Fibroblast of lung (primary cell): ENCODE measurements at places on chromosomes 5 and 9. TPM values are rescaled to one million over a fixed set of nuclear protein-coding genes. Genes with fewer than 3 reads are reported as not detected.

ANKDD1B gene
- total RNA-seq: 0.51 and 0.66 TPM in 2 replicates

AJM1 gene
- 1.7 and 1.8 TPM in 2 replicates for total RNA-seq

CARD9 gene
- total RNA-seq: 1.0 and 3.3 TPM in 2 replicates

TRAF1 gene
- 2.6 and 3.8 TPM in 2 replicates for total RNA-seq

CCDC183 gene
- 0.99 and 1.0 TPM in 2 replicates for total RNA-seq

HRCT1 gene
- 0.26 and 1.2 TPM in 2 replicates for total RNA-seq

ZNF782 gene
- 2.6 and 3.3 TPM in 2 replicates for total RNA-seq

CDKN2B gene
- total RNA-seq: 29.0 and 44.9 TPM in 2 replicates

NEURL1B gene
- 2.6 and 6.1 TPM in 2 replicates for total RNA-seq

PCDHA1 gene
- under 0.01 TPM in 2 replicates for total RNA-seq

PIP5KL1 gene
- 0.77 and 2.5 TPM in 2 replicates for total RNA-seq
